ENCODE measurements at places on chromosomes 3 and 15. TPM values are rescaled to one million over a fixed set of nuclear protein-coding genes. Genes with fewer than 3 reads are reported as not detected.

DNA sequence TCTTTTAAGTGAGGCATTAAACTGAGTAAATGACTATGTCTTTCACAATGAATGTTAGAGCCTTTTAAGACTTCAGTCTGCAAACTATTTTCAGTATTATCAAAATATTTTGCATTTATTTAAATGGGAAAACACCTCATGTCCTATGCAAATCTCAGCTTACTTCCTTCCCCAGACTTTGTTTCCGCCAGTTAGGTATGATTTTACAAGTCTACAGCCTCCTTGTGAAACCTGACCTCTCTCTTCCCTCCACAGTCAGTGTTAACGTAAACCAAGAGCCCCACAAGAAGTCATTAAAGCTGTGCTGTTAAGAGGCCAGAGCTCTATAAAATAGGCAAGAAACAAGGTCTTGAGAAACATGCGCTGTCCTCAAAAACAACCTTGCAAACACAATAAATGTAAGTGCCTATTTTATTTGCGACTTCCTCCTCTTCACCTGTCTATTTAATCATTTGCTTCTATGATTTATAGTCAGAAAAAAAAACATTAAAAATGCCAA is 48.3 kb downstream of the PRTG start:
- peak; percentile 67 for DNase-seq

DNA sequence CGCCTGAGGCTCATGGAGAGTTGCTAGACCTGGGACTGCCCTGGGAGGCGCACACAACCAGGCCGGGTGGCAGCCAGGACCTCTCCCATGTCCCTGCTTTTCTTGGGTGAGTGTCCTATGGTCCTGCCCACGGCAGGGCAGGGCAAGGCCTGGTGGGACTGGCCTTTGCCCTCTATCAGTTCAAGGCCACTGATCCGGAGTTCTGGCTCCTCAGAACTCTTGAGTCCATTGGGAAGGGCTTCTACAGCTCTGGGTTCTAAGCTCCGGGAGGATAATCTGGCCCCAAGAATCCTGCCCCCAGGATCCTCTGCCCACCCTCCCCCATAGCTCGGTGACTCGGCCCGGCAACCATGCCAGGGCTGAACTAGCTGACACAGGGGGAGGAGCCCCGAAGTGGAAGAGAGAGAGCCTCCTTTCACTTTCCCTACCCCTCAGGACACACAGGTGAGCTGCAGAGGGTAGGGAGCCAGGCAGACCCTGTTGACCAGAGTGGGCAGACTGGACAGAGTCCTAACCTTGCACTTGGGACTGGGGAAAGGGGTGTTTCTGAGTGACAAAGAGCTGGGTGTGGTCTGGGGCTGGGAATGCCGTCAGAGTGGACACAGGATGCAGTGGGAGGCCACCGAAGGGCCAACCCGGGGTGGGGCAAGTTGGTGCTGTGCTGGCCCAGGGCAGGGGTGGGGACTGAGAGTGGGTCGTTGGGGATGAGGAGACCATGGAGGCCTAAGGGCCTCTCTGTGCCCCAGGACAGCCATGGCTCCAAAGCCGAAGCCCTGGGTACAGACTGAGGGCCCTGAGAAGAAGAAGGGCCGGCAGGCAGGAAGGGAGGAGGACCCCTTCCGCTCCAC is 664 bp downstream of the PARP3 start:
- no peak for DNase-seq

Gene ONECUT1
- total RNA-seq, result 4.2 TPM

DNA sequence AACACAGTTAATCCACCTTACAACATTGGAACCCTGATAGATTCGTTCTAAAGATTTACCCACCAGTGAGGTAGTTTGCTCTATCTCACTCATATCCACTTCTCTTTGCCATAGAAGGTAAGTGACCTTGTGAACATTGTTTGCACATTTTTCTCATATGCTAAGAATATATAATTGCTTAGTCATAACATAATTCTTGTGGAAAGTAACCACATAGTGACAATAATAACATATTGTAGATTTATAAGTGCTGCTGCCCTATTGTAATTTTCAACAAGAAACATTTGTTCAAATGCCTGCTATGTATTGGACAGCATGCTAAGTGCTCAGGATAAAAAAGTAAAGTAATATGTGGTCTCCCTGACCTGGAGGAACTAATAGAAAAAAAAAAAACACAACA is 554.2 kb upstream of the KCNMB2 start:
- DNase-seq, result no peak

DNA sequence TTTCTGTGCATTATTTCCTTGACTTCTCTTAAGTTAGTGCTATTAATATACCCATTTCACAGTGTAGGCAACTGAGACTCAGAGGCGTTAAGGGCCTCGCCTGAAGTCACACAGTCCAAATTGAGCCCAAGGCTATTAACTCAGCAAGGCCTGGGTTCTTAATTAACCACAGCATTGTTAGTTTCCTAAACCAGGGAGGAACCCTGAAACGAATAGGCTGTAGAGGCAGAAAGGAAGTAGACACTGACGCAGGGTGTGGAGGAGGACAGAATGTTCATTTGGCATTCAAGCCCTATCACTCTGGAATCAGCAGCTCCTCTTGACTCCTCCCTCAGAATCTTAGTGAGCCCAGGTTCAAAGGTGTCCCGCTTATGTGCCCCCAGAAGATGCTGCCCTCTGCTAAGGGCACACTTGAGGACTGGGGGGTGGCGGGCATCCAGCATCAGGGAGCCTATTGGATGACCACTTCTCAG is 13.9 kb downstream of the ARHGEF3 start:
- no peak for DNase-seq

- DNase-seq, result no peak
Measured at GRCh38 chr3:66863205-66864111, 134.6 kb upstream of the KBTBD8 start.

DNA sequence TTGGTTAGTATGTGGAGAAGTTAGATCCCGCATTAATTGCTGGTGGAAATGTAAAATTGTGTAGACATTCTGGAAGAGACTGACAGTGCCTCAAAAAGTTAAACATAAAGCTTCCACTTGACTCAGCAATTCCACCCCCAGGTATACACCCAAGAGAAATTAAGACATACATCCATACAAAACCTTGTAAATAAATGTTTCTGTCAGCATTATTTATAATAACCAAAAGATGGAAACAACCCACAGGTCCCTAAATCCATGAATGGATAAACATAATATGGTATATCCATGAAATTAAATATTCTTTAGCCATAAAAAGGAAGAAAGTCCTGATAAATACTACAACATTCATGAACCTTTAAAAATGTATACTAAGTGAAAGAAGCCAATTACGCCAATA is 817.4 kb downstream of the NTRK3 start:
- no peak for DNase-seq

GRCh38 chr3:69731080-69731479 is 8.2 kb upstream of the MITF start:
- DNase-seq, result no peak

GRCh38 chr3:59482684-59483083 is 432.9 kb upstream of the CFAP20DC start:
- DNase-seq, result no peak

- peak; percentile 42 for DNase-seq
Measured at GRCh38 chr3:134486577-134487041, 752 bp downstream of the CEP63 start.

DNA sequence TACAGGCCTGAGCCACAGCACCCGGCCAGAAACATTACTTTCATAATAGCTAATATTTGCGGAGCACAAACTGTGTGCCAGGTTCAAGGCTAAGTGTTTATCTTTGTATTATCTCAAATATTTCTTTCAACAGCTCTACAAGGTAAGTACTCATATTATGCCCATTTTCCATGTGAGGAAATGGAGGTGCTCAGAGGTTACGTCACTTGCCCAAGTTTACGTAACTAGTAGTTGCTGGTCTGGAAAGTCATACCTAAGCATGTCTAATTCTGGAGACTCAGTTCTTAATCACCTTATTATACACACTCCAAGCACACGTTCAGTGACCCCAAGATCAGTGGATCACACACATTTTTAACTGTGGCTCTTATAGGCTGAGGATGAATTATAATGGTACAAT is 177.5 kb downstream of the OXSM start:
- DNase-seq, result no peak

DNA sequence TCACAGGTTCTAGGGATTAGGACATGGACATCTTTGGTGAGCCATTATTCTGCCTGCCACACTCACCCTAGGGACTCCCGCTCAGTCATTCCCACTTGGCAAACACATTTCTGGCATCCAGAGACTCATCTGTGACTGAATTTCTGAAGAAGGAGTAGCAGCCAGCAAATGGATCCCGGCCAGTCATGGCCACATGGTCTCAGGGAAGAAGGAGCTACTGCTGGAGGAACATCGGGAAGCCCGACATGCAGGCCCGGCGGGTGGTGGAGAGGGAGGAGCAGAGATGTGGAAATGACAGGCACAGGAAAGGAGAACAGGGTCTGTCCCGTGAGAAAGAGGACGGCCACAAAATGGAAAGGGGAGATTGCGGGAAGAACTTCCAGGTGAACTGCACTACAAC is 65.4 kb downstream of the SEMA5B start:
- no peak for DNase-seq

Gene RGMA
- total RNA-seq, result 34.2 TPM

- DNase-seq, result no peak
Measured at GRCh38 chr3:36379872-36380220, 458 bp upstream of the STAC start.

GRCh38 chr15:47312161-47312560 is 405.1 kb upstream of the SEMA6D start:
- no peak for DNase-seq
